GM12878 (cell line): ENCODE measurements at places on chromosomes 13 and 19. TPM values are rescaled to one million over a fixed set of nuclear protein-coding genes. Genes with fewer than 3 reads are reported as not detected.

DNA sequence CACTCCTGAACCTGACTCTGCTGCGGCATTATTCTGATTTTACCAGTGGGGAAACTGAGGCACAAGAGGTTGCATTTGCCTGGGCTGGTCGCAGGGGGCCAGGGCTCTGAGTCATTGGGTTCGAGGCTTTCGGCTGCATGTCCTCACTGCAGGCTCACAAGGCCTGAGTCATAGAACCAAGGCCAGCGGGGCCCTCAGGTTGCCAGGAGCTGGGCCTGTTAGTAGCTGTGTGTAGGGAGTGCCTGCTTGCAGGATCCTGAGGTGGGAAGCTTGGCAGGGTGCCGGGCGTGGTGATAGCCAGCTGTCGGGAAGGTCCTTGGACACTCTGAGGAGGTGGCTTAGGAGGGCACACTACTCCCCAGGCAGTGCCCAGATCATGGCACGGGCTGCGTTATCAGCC is 21.6 kb upstream of the F2RL3 start:
- peaks cover 16% of the 10 kb centered on the region; the same call in 1 of the 2 replicates for H3K36me3 ChIP-seq
- H3K4me3 ChIP-seq: no peak overlapping the region
- H3K4me1 ChIP-seq: peaks cover 10% of the 10 kb centered on the region
- no peak for DNase-seq
- no peak overlapping the region for H3K27ac ChIP-seq

DNA sequence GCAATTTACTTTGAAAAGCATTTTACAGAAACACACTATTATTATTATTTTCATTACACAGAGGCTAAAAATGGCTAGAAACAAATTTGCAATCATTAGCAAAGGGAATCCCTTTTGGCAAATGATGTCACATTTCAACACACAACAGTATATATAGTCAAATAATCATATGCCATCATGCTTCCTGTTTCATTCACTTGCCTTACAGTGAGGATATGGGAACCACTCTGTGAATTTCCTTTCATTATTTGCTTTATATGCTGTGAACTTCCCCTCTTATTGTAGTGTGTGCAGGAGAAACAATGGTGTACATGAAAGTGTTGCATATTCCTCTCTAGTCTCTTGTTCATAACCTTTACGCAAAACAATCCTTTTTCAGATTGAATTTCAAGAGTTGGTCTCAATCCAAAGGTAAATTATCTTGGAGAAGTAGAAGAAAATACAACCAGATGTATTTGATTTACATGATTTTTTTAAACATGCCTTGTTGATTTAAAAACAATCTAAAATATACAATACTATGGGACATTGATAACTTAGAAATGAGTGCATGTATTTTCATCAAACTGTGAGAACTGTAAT is 657.3 kb downstream of the EFNB2 start:
- H3K4me3 ChIP-seq: no peak overlapping the region
- no peaks in the 10 kb centered on the region for H3K4me1 ChIP-seq
- no peaks in the 10 kb centered on the region for H3K36me3 ChIP-seq
- H3K27ac ChIP-seq: no peak overlapping the region
- no peak for DNase-seq
- H3K27me3 ChIP-seq: no peaks in the 10 kb centered on the region

GRCh38 chr19:39498798-39499642 is at the start of gene DLL3:
TSS of gene DLL3 (plus strand) at chr19:39498947. CDS start at chr19:39498975, 28 bp downstream.
- 0 out of 2 replicates have a peak within 1 kb of the TSS, but pooled peaks have one; percentile 5 for H3K4me3 ChIP-seq
- peaks cover 10% of the 10 kb centered on the region for H3K4me1 ChIP-seq
- H3K27me3 ChIP-seq: no peaks in the 10 kb centered on the region; the same call in 1 of the 2 replicates
- H3K36me3 ChIP-seq: no peaks in the 10 kb centered on the region
- no peak for DNase-seq

DNA sequence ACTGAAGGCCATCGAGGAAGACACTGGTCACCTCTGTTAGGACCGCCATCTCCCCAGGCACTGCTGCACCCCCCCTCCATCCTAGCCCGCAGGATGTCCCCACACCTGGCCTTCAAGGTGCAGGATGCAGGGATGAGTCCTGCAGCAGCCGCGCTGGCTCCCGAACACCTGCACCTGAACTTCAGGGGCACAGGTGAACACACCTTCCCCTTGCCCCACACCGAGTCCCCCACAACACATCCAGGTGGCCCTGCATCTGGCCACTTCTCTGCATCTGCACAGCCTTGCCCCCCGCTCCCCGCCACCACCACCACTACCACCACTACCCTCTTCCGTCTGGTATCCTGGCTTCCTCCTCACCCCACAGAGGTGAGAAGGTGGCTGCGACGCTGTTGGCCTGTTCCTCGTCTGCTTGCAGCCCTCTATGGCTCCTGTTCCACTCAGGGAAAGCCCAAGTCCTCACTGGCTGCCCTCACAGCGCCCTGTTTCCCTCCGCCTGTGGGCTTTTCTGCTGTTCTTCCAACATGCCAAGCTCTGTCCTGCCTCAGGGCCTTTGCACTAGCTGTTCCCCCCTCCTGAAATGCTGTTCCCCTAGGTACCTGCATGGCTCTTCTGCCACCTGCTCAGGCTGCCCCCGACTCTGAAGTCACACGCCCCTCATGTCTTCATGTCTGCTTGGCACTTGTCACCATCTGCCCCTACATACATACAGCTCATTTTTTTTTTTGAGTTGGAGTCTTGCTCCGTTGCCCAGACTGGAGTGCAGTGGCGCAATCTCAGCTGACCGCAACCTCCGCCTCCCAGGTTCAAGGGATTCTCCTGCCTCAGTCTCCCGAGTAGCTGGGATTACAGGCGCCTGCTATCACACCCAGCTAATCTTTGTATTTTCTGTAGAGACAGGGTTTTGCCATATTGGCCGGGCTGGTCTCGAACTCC is 1.4 kb upstream of the CERS1 start:
- no peaks in the 10 kb centered on the region for H3K4me1 ChIP-seq
- DNase-seq: no peak
- peaks cover 4% of the 10 kb centered on the region; the same call in 1 of the 2 replicates for H3K27me3 ChIP-seq
- H3K27ac ChIP-seq: no peak overlapping the region
- peaks cover 4% of the 10 kb centered on the region for H3K36me3 ChIP-seq
- H3K4me3 ChIP-seq: no peak overlapping the region

DNA sequence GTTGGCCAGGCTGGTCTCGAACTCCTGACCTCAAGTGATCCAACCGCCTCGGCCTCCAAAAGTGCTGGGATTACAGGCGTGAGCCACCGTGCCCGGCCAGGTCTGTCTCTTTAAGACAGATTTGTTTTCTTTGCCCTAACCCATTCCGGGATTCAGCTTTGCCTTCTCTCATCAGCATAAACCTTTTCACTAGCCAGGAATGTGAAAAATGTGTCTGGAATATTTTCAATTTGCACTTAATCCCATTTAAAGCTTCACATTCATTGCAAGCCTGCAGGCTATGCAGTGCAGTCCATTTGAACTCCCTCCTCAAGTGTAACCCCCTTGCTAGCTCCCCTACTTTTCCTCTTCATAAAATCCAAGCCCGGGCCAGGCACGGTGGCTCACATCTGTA is 880 bp upstream of the TMEM160 start:
- H3K36me3 ChIP-seq: no peaks in the 10 kb centered on the region
- H3K4me1 ChIP-seq: 0 out of 2 replicates have a peak, but pooled peaks cover 5% of the 10 kb centered on the region
- H3K27ac ChIP-seq: no peak overlapping the region
- DNase-seq: no peak
- H3K27me3 ChIP-seq: no peaks in the 10 kb centered on the region

DNA sequence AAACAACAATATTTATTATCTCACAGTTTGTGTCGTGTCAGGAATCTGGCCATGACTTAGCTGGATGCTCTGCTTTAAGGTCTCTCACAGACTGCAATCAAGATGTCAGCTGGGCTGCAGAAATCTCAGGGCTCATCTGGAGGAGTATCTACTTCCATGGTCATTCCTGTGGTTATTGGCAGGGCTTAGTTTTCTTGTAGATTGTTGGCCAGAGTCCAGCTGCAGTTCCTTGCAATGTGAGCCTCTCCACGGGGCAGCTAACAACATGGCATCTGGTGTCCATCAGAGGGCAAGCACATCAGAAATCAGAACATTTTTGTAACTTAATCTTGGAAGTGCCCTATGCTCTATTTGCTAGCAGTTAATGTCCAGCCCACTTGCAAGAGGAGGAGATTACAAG is 45.7 kb upstream of the TDRD3 start:
- DNase-seq: no peak
- H3K27me3 ChIP-seq: no peaks in the 10 kb centered on the region
- H3K27ac ChIP-seq: no peak overlapping the region
- H3K4me3 ChIP-seq: no peak overlapping the region
- H3K36me3 ChIP-seq: no peaks in the 10 kb centered on the region
- no peaks in the 10 kb centered on the region for H3K4me1 ChIP-seq

DNA sequence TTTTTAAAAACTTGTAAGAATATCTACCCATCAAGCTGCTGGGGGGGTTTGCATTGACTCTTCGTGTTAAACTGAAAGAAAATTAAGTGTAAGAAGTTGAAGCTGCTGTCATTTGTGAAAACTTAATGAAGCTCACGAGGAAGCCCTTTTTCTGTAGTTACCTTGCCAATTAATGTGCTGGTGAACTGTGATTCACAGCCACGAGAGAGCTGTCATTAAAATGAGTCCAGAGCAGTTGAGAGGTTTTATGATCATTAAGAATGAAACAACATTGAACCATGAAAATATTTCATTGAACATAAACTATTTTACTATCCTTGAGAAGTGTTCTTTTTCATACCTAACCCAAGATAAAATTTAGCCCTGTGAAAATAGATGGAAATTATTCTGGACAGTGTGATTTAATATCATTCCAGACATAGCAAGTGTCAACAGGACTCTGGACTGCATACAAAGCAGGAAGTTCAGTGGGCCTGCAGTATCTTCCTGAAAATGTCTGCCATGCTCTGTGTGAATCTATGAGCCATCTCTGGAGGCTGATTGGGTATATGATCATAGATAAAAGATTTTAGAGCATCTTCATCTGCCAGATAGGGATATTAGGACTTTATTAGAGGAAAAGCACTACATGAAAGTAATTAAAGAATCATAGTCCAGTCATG is 53.8 kb downstream of the DPY19L3 start:
- H3K4me1 ChIP-seq: peaks cover 22% of the 10 kb centered on the region
- H3K4me3 ChIP-seq: no peak overlapping the region
- H3K36me3 ChIP-seq: no peaks in the 10 kb centered on the region
- no peaks in the 10 kb centered on the region for H3K27me3 ChIP-seq

DNA sequence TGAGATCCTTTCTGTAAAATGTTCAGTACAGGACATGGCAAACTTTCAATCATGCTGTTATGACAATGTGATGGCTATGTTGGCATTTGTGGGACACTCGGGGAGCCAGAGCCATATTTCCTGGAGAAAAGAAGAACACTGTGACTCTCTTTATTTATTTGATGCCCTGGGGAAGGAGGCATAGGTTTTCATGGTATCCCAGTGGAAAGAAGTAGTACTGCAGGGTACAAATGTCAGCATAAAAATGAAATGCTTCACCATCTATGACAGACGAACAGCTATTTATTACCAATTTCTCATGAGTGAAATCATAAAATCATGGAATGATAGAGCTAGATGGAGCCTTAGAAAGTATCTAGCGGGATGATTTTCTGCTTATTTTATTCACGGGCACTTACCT is 217.1 kb downstream of the COL4A1 start:
- no peaks in the 10 kb centered on the region for H3K4me1 ChIP-seq
- no peaks in the 10 kb centered on the region for H3K27me3 ChIP-seq
- H3K36me3 ChIP-seq: no peaks in the 10 kb centered on the region
- no peak overlapping the region for H3K27ac ChIP-seq
- DNase-seq: no peak

DNA sequence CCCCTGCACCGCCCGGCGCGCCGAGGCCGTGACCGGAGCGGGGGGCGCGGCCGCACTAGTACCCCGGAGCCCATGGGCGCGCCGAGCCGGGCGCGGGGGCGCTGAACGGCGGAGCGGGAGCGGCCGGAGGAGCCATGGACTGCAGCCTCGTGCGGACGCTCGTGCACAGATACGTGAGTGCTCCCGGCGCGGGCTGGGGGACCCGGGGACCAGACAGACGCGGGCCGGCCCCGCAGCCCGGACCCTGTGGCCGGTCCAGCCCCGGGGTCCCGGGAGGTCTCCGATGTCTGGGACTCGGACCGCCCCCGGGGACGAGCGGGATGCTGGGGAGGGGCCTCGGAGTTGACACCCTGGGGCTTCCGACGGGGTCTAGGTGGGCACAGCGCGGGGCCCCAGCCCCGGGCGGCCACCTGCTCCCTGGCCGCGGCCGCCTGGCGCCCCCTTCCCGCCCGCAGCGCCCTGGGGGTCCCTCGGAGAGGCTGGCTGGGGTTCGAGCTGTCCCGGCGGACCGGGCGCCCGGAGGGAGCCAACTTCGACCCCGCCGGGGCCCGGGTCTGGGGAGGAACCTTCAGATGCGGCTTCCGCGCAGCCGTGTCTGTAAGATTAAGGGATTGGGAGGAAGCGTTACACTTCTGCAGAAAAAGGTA is 568 bp downstream of the ATP11A start:
- peaks cover 27% of the 10 kb centered on the region for H3K4me1 ChIP-seq
- H3K4me3 ChIP-seq: peak overlapping the region; percentile 75
- no peaks in the 10 kb centered on the region for H3K27me3 ChIP-seq
- no peaks in the 10 kb centered on the region for H3K36me3 ChIP-seq
- peak overlapping the region; percentile 62 for H3K27ac ChIP-seq
- no peak for DNase-seq

- no peaks in the 10 kb centered on the region for H3K4me1 ChIP-seq
- no peak overlapping the region for H3K27ac ChIP-seq
- H3K36me3 ChIP-seq: no peaks in the 10 kb centered on the region
- no peak for DNase-seq
Observed at GRCh38 chr13:97822377-97822776, 131.1 kb upstream of the IPO5 start.

GRCh38 chr19:2391118-2391725 is 31.2 kb downstream of the TMPRSS9 start:
- H3K36me3 ChIP-seq: no peaks in the 10 kb centered on the region
- peaks cover 9% of the 10 kb centered on the region for H3K4me1 ChIP-seq
- no peaks in the 10 kb centered on the region; the same call in 1 of the 2 replicates for H3K27me3 ChIP-seq
- no peak overlapping the region for H3K4me3 ChIP-seq

GRCh38 chr13:44230071-44230470 is 143.6 kb upstream of the SERP2 start:
- H3K27me3 ChIP-seq: peaks cover 5% of the 10 kb centered on the region
- no peak overlapping the region for H3K27ac ChIP-seq
- no peak for DNase-seq
- no peaks in the 10 kb centered on the region for H3K4me1 ChIP-seq

GRCh38 chr19:32317086-32317485 is 28.3 kb upstream of the ZNF507 start:
- H3K27me3 ChIP-seq: no peaks in the 10 kb centered on the region
- DNase-seq: no peak
- no peak overlapping the region for H3K27ac ChIP-seq
- H3K4me3 ChIP-seq: no peak overlapping the region
- H3K36me3 ChIP-seq: no peaks in the 10 kb centered on the region

The TBCB gene
- total RNA-seq: 117 and 123 TPM in 2 replicates

The TPTE2 gene
- total RNA-seq: 0.96 and 1.1 TPM in 2 replicates

The RFXAP gene
- 10.6 and 13.3 TPM in 2 replicates for total RNA-seq

The GNG7 gene
- 13.6 and 14.0 TPM in 2 replicates for total RNA-seq

The LGALS4 gene
- total RNA-seq: 2.1 and 2.7 TPM in 2 replicates

The PABPC3 gene
- total RNA-seq: 0.28 and 0.35 TPM in 2 replicates

The SIGLEC8 gene
- not detected in 2 replicates for total RNA-seq

The TBXA2R gene
- total RNA-seq: not detected in 2 replicates

The AKAP8 gene
- 51.1 and 57.7 TPM in 2 replicates for total RNA-seq

The CELF5 gene
- not detected in 2 replicates for total RNA-seq

The IFNL1 gene
- not detected in 2 replicates for total RNA-seq

The AMH gene
- 2.1 and 3.5 TPM in 2 replicates for total RNA-seq

The MUC16 gene
- total RNA-seq: not detected in 2 replicates

The ERICH6B gene
- total RNA-seq: not detected in 2 replicates

The TIMM50 gene
- 92.0 and 95.5 TPM in 2 replicates for total RNA-seq
